ENCODE measurements at places on chromosomes 4 and X.

GRCh38 chrX:129845616-129846190 is 2.0 kb upstream of the ZDHHC9 start:
- no peak for DNase-seq

- no peak for DNase-seq
Measured at GRCh38 chr4:25915353-25915705, 1.3 kb downstream of the SMIM20 start.

DNA sequence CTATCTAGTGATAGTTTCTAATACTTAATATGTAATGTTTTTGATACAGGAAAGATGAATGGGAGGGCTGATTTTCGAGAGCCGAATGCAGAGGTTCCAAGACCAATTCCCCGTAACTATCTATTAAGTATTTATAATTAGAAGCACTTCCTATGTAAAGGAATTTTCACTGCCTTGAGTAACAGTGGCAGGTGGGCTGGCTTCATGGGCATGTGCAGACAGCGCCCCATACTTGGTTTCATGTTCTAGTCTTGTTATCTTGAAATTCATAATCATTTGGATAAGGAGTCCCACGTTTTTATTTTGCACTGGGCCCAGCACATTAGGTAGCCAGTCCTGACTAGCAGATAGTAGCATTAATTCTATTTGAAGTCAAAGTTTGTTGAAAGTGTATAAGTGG is 1.7 kb downstream of the OCIAD1 start:
- no peak for DNase-seq

DNA sequence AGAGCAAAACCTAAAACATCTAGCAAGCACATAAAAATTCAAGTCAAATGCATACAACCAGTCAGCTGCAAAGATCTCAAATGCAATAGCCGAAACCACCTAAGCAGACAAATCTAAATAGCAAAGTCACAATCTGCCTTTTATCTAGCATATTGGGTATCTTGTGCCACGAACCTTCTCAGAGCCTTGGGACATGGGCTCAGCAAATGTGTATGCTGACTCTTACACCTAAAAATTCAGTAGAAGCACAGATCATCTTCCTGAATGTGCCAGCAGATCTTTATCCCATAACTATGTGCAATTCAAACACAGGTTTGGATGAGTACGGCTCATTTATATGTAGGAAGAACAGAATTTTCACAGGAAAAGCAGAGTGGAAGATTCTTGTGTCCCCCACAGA is 492.1 kb downstream of the INPP4B start:
- no peak for DNase-seq

DNA sequence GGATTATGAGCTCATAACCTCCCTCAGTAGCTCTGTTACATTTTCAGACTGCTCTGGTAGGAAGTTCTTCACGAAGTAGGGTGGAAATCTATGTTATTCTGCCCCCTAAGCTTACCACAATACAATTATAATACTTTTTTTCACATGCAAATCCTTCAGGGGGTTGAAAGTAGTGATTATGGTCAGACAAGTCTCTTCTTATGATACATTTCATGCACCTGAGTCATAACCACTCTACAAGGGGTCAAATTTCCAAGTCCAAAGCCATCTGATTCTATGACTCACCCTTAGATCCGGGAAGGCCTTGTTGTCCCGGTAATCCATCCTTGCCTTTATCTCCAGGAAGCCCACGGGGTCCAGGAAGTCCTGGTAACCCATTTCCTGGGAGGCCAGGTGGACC is 95.2 kb downstream of the ATG4A start:
- DNase-seq = no peak

DNA sequence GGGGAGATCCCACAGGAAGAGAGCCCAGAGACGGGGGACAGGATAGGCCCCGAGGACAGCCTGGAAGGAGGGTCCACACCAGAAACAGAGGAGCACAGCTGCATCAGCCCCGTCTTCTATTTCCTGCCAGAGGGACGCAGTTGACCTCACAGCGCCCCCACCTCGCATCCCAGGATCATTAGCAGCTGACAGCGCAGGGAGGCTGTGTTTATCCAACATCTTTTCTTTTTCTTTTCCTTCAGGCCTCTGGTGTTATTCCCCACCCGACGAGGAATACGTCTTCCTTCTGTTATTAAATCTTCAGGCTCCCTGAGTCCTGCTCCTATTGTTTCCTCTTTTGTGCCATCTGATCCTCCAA is 75.4 kb downstream of the DCHS2 start:
- no peak for DNase-seq

GRCh38 chr4:94610145-94610544 is 147.6 kb upstream of the BMPR1B start:
- no peak for DNase-seq

GRCh38 chr4:186500721-186501304 is 54.6 kb downstream of the MTNR1A start:
- DNase-seq = peak; percentile 76

- DNase-seq = no peak
Measured at GRCh38 chr4:33739884-33740632, 2504.3 kb downstream of the ARAP2 start.

- no peak for DNase-seq
Measured at GRCh38 chrX:85004255-85004654, 578 bp downstream of the APOOL start.

DNA sequence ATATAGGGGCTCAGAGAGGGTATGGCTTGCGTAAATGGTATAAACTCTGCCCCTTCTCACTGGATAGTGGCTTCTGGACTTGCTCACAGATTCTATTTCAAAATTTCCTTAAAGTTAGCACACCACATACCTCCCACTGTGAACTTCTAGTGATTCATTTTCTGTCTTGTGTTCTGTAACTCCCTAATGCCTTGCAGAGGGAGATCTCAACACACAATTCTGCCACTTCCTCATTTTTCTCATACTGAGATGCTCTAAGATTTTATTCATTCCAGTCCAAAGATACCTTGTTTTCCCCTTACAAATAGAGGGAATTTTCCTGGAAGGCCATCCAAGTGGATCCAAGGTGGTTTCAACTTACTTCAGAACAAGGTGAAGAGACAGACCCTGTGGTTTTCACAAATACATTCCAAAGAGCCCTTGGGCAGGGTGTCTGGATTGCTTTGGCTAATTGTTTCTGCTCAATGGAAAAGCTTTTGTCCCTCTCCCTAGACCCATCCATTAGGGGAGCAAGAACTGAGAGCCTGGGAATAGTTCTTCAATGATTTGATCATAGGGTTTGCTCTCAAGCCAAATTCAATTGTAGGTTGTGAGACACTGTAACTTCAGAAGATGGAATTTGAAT is 52.1 kb upstream of the CAPN6 start:
- no peak for DNase-seq

DNA sequence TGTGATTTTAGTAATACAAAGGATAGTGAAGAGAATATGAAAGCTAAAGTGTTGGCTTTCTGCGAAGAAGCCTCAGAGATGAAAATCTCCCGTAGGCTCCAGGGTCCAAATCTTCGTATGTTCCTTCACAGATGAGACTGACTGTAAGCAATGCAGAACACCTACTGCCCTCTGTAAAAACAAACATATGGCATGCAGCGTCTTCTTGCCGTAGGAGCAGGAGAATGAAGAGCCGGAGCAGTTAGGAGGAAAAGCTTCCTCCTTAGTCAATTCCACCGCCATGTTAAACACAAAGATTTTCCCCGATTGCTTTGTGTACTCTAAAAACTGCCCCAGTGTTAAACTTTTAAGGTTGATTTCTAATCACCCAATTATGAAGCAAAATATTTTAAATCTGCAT is 22.5 kb downstream of the RWDD4 start:
- DNase-seq = peak; percentile 5

DNA sequence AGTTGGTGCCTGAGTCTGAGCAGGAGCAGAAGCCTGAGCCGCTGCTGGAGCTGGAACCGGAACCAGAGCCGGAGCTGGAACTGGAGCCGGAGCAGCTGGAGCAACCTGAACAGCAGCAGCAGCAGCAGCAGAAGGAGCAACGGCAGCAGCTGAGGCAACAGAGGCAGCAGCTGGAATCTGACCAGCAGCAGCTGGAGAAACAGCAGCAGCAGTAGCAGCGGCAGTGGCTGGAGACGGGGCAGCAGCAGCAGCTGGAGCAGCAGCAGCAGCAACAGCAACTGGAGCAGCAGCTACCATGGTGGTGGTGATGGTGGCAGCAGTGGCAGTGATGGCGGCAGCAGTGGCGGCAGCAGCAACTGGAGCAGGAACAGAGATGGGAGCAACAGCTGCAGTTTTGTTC is 61.5 kb downstream of the AMOT start:
- no peak for DNase-seq
